ENCODE measurements at places on chromosomes 7 and 10.
A peak's percentile ranks its signal among the peaks of the same experiment; 100 is the strongest.

GRCh38 chr10:84205049-84205852 lies 10.9 kb downstream of the CDHR1 start:
- DNase-seq: peak; percentile 24

GRCh38 chr10:114998993-114999392 lies 61.0 kb downstream of the TRUB1 start:
- no peak for DNase-seq

- DNase-seq: no peak
Measured at GRCh38 chr7:36777855-36778254, 53.6 kb upstream of the AOAH start.

DNA sequence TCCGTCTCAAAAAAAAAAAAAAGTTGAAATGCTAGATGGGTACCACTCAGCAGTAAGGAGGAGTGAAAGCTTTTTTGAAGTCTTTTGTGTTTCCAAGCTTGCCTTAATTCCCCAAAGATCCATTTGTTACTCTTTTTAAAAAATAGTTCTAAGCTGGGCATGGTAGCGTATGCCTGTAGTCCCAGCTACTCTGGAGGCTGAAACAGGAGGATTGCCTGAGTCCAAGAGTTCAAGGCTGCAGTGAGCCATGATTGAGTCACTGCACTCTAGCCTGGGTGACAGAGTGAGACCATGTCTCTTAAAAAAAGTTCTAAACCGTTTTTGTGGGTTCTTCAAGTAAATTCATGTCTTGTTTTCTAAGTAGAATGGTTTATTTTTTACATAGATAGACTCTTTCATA lies 5.3 kb downstream of the TBC1D12 start:
- no peak for DNase-seq

DNA sequence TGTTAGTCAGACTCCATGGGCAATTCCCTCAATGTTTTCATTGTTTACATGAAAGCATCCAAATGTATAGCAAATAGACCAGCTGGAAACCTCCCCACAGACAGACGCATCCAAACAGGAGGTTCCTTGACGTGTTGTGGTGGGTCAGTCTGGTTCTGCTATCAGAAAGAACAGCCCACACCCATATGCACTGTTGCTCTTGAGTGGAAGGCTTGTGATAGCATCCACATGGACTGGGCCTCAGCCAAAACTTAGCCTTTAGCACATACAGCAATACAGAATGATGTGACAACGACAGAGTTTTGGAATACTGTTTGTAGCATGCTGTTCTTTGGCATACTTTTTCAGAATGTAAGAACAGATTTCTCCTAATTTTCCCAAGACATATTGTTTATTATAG lies 299.2 kb upstream of the ETV1 start:
- no peak for DNase-seq

GRCh38 chr7:74482629-74483401 lies 29.1 kb downstream of the GTF2IRD1 start:
- DNase-seq: no peak

DNA sequence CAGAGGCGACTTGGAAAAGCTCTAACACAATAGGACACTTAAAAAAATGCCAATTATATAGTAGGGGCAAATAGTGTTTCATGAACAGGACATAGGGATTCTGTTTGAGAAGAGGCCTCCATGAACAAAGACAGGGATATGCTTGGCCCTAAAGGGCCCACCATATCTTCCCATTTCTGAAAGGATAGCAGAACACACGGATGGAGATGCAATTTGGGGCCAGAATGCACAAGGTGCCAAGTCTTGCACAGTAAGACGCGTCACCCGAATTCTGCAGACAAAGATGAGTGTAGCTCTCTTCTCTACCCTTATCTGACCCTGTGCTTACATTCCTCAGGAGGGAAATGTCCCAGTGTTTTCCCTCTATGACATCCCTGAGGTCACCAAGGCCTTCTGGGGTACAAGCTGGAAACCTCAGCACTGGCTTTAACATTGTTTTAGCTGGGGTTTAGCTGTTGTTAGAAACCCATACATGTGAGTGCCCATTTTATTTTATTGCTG lies 12.8 kb downstream of the PRKCQ start:
- no peak for DNase-seq

DNA sequence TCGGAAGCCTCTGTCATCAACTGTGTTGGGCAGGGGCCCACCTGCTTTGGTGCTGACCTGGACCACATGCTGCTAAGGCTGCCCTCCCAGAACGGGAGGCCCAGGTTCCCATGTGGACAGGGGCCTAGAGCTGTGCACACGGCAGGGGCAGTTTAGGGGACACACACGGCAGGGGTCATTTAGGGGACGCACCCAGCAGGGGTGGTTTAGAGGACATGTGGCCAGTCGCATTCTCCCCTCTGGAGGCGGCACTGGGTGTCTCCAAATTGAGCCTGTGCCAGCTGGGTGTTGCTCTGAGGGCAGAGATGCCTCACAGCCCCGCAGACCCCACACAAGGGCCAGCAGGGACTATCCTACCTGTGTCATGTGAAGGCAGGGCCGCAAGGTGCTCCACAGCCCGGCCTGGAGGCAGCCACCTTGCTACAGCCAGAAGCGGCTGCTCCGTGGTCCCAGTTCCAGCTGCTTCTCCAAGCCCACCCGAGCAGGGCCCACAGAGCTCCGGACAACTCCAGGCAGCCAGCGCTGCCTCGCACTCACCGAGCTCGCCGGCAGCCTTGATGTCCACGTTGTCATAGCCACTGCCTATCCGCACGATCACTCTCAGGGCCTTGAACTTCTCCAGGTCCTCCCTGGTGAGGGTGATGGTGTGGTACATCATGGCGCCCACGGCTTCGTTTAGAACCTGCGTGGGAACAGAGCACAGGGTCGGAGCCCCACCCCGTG lies 60.7 kb downstream of the ZRANB1 start:
- DNase-seq: no peak

GRCh38 chr10:11145495-11145855 lies 127.8 kb downstream of the CELF2 start:
- DNase-seq: peak; percentile 74

DNA sequence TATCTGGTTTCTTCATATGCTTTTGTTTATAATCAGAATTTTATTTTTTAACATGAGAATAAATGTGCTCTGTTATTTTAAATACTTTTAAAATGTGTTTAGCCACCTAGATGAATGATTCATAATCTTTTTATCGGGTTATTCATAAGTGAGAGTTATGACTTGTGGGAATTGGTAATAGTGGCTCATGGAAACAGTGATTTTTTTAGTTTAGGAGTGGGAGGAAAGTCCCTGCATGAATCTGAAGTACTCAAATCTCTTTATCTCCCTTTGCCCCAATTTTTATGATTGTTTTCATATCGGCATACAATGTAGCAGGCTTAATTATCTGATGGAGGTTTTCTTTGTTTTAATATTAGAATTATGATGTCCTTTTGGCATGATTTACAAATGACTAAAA lies 42.9 kb downstream of the TAX1BP1 start:
- no peak for DNase-seq

- no peak for DNase-seq
Measured at GRCh38 chr7:132148876-132149275, 427.4 kb downstream of the PLXNA4 start.

DNA sequence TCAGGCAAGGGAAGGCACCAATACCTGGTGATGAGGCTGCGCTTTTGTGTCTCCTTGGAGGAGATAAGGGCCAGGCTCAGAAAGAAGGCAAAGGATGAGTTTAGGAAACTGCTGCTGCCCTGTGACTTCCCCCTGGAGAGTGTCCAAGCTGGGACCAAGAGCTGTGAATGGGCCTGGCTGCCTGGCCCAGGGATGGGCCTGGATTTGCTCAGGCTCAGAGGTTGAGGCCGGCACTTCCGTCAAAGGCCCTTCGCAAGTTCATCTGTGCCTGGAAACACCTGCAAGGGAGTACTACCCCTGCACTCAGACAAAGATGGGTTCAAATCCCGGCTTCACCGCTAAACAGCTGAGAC lies 50.5 kb upstream of the NANOS1 start:
- DNase-seq: no peak

DNA sequence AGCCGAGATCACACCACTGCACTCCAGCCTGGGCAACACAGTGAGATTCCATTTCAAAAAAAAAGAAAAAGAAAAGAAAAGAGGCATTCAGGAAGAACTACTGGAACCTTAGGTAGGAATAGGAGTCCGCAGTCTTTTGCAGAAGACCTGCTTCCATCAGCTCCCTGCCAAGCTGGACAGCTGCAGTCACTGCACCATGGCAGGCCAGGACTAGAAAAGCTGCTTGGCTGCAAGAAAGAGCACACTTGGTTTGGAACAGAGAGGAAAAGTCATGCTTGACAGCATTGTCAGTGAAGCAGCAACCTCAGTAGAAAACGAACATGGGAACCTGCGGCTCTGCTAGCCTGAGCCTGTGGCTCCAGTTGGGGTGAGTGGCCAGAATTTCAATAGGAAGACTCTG lies 104.3 kb downstream of the MARCHF5 start:
- DNase-seq: no peak

DNA sequence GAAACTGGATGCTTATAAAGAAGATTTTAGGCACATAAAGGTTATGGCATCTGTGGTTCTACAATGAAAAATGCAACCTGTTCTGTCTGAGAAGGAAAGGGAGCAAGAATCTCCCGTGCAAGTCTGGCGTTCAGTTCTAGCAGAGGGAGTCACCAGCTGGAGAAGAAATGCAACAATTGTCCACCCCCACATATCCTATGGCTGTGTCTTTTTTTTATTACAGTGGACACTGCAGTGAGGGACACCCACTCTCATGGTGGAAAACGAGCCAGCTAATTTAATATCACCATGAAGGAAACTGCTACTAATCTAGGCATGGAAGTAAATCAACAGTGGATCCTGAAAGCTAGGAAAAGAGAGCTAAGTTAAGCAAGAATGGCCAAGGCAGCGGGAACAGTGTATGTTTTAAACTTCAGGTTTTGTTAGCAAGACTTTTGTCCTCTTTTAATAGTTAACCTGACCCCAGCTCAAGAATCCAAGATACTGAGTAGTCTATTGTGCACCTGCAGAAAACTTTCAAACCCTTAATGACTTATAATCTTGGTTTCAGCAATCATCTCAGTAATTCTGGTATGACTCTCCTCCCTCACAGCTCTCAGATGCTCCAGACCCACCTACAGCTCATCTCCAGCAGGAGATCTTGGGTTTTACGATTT lies 149.3 kb downstream of the FGFR2 start:
- DNase-seq: no peak

DNA sequence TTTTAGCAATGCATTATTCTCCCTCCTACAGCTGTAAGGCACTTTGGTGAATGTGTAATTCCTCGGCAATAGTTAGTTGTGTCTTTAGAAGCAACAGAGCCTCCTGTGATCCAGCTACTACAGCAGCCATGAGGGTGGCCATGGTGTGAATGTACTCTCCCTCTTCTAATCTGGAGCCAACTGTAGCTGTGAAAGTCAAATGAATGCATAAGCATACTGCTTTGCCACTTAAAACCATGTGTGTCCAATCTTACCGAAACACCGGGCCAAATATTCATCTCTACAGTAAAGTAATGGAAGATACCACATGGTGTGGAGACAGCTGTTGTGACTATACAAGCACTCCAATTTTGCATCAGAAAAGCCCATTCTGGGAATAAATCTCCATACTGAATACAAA lies 195.0 kb downstream of the DNAJC1 start:
- DNase-seq: no peak

- no peak for DNase-seq
Measured at GRCh38 chr10:68406111-68406814, 814 bp downstream of the RUFY2 start.

GRCh38 chr10:60414111-60414510 lies 24.4 kb upstream of the ANK3 start:
- no peak for DNase-seq

- DNase-seq: no peak
Measured at GRCh38 chr7:26618449-26618848, 245.9 kb downstream of the SKAP2 start.

- DNase-seq: no peak
Measured at GRCh38 chr7:94509264-94509886, at the start of gene CASD1. CASD1 (plus strand) TSS chr7:94509809; CDS start chr7:94510085, 276 bp downstream.

- no peak for DNase-seq
Measured at GRCh38 chr10:65793738-65794425, 1132.0 kb upstream of the LRRTM3 start.

DNA sequence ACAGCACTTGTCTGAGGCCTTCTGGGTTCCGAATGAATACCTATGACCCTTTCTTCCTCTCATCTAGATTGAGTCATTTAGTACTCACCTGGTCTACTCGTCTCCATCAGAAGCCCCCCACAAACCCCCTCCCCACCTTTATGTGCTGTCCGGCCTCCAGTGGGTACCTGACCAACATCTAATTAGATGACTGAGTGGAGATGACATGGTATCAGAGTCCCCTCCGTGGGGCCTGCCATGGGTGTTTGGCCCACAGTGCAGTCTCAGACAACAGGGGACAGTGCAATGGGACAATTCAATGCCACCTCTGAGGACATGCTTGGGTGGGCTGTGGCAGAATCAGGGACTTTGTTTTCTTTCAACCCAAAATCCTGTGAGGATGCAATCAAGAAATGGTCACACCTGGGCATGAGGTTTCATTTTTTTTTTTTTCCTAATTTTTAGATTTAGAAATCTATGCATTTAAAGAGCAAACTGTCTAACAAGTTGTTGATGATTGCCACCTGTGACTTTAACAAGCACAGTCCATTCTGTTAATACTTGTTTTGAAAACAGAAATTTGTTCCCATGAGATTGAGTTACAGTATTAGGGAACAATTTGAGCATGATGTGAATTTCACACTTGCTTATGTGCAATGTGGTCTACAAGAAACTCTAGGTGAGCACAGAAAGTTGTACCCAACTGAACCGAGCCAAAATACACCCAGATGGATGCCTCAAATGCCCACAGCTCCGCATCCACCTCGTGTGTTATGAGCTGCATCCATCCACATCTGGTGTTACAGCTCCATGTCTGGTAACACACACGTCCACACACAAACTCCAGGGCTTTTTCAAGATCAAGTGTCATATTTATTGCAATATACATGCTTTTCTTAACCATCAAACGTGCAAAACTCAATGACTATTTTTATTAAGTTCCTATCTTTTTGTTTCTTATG lies 27.5 kb downstream of the GPRIN2 start:
- no peak for DNase-seq

DNA sequence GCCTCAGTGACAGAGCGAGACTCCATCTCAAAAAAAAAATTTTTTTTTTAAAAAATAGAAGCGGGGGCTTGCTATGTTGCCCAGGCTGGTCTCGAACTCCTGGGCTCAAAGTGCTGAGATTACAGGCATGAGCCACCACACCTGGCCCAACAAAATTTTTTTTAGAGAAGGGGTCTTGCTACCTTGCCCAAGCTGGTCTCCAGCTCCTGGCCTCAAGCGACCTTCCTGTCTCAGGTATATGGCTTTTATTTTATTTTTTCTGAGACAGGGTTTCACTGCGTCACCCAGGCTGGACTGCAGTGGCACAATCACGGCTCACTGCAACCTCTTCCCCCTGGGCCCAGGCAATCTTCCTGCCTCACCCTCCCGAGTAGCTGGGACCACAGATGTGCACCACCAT lies 1.6 kb upstream of the ABHD11 start:
- no peak for DNase-seq

DNA sequence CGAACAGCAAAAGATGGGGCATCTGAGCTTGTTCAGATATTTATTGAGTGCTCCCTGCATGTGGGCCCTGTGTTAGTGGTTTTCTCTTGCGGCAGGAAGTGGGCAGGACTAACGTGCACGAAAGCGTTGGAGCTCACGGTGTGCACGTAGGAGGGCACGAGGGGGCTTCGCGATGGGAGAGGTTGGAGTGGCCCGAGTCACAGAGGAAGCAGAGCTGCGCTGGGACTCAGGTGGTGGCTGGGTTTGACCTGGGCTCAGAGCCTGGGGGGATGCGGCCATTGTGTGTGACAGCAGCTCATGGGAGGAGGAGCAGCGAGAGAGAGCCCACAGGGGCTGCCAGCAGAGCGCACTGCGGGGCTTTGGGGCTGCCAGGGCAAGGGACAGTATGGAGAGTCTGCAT lies 7.7 kb downstream of the ZSCAN25 start:
- DNase-seq: no peak

Measured in GM12864 (cell line).